ENCODE measurements at places on chromosomes 3 and 15.

- DNase-seq, result no peak
Observed at GRCh38 chr3:7683426-7683825, 818.2 kb upstream of the LMCD1 start.

- DNase-seq, result no peak
Observed at GRCh38 chr15:29312387-29312786, 42.8 kb upstream of the NSMCE3 start.

- DNase-seq, result no peak
Observed at GRCh38 chr3:49937090-49937489, 2.9 kb upstream of the RBM6 start.

DNA sequence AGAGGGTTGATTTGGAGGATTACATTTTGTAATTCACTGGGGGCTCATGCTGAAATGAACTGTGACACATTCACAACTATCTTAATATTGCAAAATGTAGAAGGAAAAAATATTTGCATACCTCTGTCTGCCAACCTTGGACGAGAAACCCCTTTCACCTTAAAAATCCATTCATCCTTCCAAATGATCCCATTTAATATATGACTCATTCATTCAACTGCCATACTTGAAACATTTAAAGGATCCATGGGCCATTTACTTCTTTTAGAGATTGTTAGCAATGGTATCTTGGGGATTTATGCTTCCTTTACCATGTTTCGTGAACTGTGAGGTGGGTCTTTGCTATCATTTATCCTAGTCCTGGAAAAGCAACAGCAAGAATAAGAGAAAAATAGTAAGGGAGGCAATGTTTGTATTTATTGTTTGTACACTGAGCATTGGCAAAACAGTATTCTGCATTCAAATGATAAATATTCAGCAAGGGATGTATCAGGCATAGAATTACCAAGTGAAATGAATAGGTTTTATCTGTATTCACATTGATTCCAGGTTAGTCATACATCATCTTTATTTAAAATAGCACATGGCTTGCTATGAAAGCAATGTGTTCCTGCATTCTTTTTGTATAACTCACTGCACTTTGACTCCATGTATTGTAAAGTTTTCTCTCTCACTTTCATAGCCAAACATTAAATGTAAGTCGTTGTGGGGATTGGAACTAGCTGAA lies 378.1 kb downstream of the NSUN3 start:
- no peak for DNase-seq

DNA sequence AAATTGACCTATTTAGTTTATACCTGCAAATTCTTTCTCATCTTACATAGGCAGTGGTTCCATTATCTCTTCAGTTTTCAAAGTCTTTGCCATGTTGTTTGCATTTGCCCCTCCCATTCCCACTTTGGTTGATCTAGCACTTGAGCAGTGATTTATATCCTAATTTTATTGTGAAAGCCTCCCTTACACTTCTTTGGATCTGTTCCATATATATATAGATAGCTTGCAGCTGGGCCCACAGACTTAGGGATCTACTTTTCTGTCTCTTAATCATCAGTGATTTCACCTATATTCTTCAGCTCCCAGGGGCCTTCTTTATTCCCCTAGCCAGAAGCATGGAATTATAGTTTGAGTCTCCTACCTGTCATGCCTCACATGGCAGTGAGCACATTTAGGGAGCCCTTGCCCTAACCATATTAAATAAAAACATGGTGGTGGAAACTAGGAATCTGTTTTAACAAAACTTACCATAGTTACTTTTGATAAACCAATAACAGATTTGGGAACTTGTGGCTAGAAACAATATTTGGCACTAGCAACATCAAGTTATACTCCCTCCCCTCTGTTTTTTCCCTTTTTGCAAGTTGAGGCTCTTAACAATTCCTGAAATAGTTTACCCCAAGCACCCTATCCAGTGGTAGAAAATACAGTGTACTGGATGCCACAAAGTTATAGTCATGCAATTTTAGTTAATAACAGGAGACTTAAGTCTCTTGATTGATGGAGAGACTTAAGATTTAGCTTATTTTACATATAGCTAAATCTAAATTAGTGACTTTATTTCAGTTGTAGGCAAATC lies 41.7 kb downstream of the ARIH1 start:
- DNase-seq, result no peak

- DNase-seq, result no peak
Observed at GRCh38 chr15:58952751-58953150, 19.3 kb upstream of the SLTM start.

- no peak for DNase-seq
Observed at GRCh38 chr15:74176262-74177214, 3.0 kb downstream of the ISLR start.

All from NCI-H2081 treated with DMSO at 0.1 percent for 48 hours (cell line).